ENCODE measurements at places on chromosomes 16 and 17.
A peak's percentile ranks its signal among the peaks of the same experiment; 100 is the strongest.

GRCh38 chr17:78387977-78388941 is 9.8 kb downstream of the PGS1 start:
- peaks cover 35% of the 10 kb centered on the region for H3K4me1 ChIP-seq
- no peaks in the 10 kb centered on the region for H3K27me3 ChIP-seq

DNA sequence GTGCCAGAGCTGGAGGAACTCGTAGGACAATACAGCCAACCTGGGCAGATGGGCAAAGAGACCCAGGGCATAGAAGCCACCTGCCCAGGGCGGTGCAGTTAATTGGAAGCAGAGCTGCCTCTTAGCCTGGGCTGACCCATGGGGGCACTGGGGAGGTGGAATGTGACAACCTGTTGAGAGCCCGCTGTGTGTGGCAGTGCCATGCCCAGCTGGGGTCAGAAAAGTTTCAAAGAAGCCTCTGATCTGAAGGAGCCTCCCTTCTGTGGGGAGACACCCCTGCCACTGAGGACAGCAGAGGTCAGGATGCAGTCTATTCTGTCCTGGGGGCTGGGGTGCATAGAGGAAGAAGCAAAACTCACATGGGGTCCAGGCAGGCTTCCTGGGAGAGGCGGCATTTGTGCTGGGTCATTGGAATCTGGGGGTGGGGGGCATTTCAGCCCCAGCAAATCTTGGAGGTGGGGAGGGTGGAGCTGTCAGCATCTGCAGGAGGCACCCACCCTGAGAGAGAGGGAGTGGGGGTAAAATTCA is 176.1 kb upstream of the CIBAR2 start:
- H3K4me3 ChIP-seq = no peak overlapping the region
- DNase-seq = no peak
- no peak overlapping the region for H3K27ac ChIP-seq
- no peaks in the 10 kb centered on the region for H3K27me3 ChIP-seq
- H3K36me3 ChIP-seq = no peaks in the 10 kb centered on the region

- DNase-seq = peak; percentile 80
- H3K36me3 ChIP-seq = peaks cover 14% of the 10 kb centered on the region
- no peaks in the 10 kb centered on the region for H3K27me3 ChIP-seq
- H3K4me3 ChIP-seq = peak overlapping the region; percentile 82
- H3K4me1 ChIP-seq = peaks cover 11% of the 10 kb centered on the region
- H3K27ac ChIP-seq = peak overlapping the region; percentile 87
Measured at GRCh38 chr17:3004150-3004801, 59.1 kb downstream of the OR1D5 start.

DNA sequence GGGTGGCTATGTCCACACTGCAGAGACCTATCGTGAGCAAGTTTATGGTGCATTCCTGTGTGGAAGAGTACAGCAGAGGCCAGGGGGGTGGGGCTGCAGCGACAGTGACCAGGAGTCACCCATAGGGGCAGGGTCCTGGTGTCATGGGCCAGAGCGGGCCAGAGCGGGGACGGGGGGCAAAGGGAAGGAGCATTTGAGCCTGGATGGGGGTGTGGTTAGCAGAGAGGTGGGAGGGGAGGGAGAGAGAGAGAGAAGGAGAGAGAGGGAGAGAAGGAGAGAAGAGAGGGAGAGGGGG is 17.8 kb downstream of the JPH3 start:
- H3K27me3 ChIP-seq = peaks cover 27% of the 10 kb centered on the region
- no peak overlapping the region for H3K4me3 ChIP-seq
- no peak overlapping the region for H3K27ac ChIP-seq
- no peak for DNase-seq

GRCh38 chr17:78013683-78014467 is 55.4 kb downstream of the TNRC6C start:
- DNase-seq = peak; percentile 76
- no peak overlapping the region for H3K27ac ChIP-seq
- H3K36me3 ChIP-seq = peaks cover 6% of the 10 kb centered on the region
- no peaks in the 10 kb centered on the region for H3K27me3 ChIP-seq

GRCh38 chr17:20774472-20775135 is 195.1 kb downstream of the CDRT15L2 start:
- H3K36me3 ChIP-seq = no peaks in the 10 kb centered on the region
- no peak overlapping the region for H3K27ac ChIP-seq
- no peak overlapping the region for H3K4me3 ChIP-seq
- no peaks in the 10 kb centered on the region for H3K4me1 ChIP-seq
- H3K27me3 ChIP-seq = no peaks in the 10 kb centered on the region
- DNase-seq = no peak

DNA sequence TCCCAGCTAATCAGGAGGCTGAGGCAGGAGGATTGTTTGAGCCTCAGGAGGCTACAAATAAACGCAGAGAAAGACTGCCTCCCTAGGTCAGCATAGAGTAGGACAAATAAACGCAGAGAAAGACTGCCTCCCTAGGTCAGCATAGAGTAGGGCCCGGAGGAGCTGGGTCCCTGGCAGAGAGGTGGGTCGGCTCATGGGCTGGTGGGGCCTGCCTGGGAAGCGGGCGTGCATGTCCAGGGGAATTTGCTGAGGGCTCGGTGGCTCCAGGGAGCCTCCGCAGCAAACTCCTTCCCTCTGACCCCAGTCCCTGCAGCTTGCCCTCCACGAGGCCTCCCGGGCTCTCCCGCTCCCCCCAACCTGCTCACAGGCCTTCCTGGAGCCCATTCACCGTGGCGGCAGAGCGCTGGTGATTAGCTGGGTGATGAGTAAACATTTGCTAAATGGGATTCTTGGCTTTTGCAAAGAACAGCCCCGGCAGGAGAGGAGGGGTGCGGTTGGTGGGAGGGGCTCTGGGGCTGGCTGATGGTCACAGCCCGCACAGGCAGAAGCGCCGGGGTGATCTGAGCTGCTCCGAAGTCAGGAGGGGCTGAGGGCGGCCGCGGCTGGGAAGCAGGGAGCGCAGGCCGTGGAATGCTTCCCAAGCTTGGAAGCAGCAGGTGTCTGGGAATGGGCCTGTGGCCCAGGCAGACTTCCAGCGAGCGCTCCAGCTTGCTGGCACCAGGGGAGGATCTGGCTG is 93.1 kb downstream of the RTN4RL1 start:
- H3K27ac ChIP-seq = no peak overlapping the region
- DNase-seq = no peak
- no peaks in the 10 kb centered on the region for H3K36me3 ChIP-seq
- peaks cover 1% of the 10 kb centered on the region for H3K4me1 ChIP-seq
- no peak overlapping the region for H3K4me3 ChIP-seq

- peak overlapping the region; percentile 76 for H3K27ac ChIP-seq
- peaks cover 8% of the 10 kb centered on the region for H3K27me3 ChIP-seq
- no peak for DNase-seq
- no peaks in the 10 kb centered on the region for H3K4me1 ChIP-seq
- H3K36me3 ChIP-seq = no peaks in the 10 kb centered on the region
- H3K4me3 ChIP-seq = no peak overlapping the region
Measured at GRCh38 chr17:238964-239259, 57.5 kb upstream of the DOC2B start.

DNA sequence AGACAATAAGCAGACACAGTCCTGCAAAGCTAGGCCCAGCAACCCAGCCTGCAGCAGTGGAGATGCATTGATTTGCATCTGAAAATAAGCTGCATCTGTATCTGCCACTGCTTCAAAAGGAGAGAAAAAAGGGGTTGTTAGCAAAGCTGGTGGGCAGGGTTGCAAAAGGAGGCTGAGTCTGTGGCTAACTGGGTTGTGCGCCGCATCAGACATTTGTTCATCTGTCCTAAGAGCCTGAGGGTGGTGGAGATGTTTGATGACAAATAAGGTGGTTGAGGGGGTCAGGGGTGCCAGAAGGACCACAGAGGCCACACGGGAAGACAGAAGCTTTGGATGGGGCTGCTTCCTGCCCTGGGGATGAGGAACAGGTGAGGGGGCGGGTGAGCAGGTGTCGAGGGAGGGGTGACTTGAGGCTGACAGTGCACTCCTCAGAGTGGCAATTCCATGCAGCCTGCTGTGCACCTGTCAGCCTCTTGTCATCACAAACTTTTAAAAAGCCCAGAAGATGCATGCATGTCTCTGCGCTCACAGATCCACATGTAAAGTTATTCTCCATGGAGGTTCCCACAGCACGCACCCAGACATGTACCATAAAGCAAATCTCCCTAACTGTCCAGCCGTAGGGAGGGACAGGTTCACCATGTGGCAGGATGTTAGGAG is 35.4 kb downstream of the WSB1 start:
- no peaks in the 10 kb centered on the region for H3K27me3 ChIP-seq
- peaks cover 22% of the 10 kb centered on the region for H3K4me1 ChIP-seq
- DNase-seq = no peak
- peak overlapping the region; percentile 36 for H3K27ac ChIP-seq

DNA sequence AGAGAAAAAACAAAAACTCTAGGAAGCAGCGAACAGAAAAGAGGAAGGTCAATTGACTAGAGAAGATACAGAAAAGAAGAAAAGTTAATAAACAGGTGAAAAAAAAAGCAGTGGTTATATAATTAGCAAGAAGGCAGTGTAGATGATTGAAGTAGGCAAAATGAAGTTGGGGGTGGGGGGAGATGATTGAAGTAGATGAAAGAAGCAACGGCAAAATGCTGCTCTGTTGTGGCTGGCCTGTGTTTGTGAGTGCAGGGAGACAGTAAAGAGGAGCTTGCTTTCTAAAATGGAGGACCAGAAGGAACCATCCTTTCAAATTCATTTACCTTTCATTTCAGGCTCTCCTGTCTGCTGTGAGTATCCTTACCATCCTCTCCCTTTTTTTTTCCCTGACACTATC is 3.6 kb downstream of the EVI2B start:
- H3K27ac ChIP-seq = peak overlapping the region; percentile 99
- H3K4me3 ChIP-seq = peak overlapping the region; percentile 90
- peaks cover 11% of the 10 kb centered on the region for H3K36me3 ChIP-seq
- H3K27me3 ChIP-seq = no peaks in the 10 kb centered on the region
- peak; percentile 52 for DNase-seq

DNA sequence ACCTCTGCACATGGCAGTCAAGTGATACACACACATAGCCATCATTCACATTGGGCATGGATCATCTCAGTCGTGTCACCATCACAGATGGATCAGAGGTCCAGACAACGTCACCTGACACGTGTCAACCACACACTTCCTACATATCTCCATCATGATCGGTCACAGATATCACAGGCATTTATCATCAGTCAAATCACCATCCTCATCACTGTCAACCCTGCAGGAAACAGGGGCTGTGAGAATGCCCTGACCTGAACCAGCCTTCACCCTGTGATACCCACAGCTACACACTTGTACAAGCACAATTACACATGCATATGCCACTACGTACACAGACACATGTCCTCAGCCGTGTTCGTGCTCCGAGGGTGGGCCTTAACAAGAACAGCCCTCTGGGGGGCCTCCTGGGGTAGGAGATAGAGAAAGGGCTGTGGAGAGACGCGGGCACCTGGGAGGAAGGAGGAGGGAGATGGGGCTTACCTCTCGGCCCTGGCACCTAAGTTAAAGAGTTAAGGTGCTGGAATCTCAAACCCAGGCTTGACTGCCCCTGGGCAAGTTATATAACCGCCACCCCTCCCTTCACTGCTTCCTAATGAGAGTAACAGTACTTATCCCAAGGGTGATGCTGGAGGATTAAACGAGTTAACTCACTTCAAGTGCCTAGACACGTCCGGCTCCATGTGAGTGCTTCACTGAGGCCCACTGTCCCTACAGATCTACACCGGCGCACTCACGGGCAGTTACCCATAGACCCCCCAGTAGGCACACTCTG is 1.1 kb downstream of the SLC12A4 start:
- H3K27ac ChIP-seq = peak overlapping the region; percentile 87
- DNase-seq = peak; percentile 36
- peak overlapping the region; percentile 94 for H3K4me3 ChIP-seq

GRCh38 chr17:36212966-36213365 is 2.1 kb downstream of the CCL4L2 start:
- peak overlapping the region; percentile 20 for H3K27ac ChIP-seq
- H3K27me3 ChIP-seq = peaks cover 17% of the 10 kb centered on the region
- DNase-seq = no peak
- no peaks in the 10 kb centered on the region for H3K36me3 ChIP-seq
- no peaks in the 10 kb centered on the region for H3K4me1 ChIP-seq
- H3K4me3 ChIP-seq = peak overlapping the region; percentile 40

DNA sequence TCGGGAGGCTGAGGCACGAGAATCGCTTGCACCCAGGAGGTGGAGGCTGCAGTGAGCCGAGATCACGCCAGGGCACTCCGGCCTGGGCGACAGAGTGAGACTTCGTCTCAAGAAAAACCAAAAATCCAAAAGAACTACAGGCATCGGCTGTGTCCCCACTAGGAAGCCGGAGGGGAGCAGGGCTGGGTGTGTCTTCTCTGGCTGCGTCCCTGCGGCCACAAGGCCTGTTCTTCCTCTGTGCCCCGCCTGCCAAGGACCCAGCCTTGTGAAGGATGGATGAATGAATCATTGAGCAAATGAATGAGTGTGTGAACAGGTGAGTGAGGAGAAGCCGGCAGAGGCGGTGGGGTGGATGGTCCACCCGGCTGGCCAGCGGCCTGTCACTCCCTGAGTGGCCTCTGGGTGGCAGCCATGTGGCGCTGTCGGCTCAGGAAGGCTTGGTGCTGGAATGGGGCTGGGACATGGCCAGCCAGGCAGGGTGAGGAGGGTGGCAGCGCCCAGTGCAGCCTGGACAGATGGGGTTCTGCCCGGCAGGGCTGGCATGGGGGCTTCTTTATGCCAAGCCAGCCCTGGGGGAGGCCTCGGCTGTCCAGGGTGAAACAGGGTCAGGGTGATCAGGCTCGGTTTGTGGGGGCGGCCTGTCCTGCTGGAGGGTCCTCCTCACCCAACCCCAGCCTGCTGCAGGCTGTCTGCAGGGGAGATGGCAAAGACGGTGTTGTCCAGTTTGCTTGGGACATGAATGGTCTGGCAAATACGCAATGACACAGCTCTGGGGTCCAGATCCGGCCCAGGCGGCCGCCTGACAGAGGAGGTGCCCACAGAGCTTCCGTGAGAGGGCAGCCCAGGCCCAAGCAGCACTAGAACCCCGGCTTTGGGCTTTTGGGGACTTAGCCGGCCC is 21.7 kb downstream of the SLC25A10 start:
- peak; percentile 49 for DNase-seq
- H3K4me1 ChIP-seq = no peaks in the 10 kb centered on the region
- H3K36me3 ChIP-seq = no peaks in the 10 kb centered on the region
- no peak overlapping the region for H3K4me3 ChIP-seq
- no peak overlapping the region for H3K27ac ChIP-seq

- DNase-seq = peak; percentile 53
- H3K4me1 ChIP-seq = peaks cover 43% of the 10 kb centered on the region
- H3K36me3 ChIP-seq = no peaks in the 10 kb centered on the region
- peak overlapping the region; percentile 93 for H3K4me3 ChIP-seq
- H3K27me3 ChIP-seq = no peaks in the 10 kb centered on the region
- peak overlapping the region; percentile 93 for H3K27ac ChIP-seq
Measured at GRCh38 chr17:68101075-68101986, 65.8 kb downstream of the KPNA2 start.

- H3K4me3 ChIP-seq = peak overlapping the region; percentile 56
- no peaks in the 10 kb centered on the region for H3K27me3 ChIP-seq
- peak; percentile 40 for DNase-seq
- H3K36me3 ChIP-seq = peaks cover 4% of the 10 kb centered on the region
Measured at GRCh38 chr17:57552114-57552624, 192.9 kb downstream of the CCDC182 start.

Measured in naive thymus-derived CD8-positive, alpha-beta T cell (primary cell).